ENCODE measurements at places on chromosomes 16 and 17.

- no peak for DNase-seq
Observed at GRCh38 chr16:1845985-1846384, 19.0 kb downstream of the FAHD1 start.

DNA sequence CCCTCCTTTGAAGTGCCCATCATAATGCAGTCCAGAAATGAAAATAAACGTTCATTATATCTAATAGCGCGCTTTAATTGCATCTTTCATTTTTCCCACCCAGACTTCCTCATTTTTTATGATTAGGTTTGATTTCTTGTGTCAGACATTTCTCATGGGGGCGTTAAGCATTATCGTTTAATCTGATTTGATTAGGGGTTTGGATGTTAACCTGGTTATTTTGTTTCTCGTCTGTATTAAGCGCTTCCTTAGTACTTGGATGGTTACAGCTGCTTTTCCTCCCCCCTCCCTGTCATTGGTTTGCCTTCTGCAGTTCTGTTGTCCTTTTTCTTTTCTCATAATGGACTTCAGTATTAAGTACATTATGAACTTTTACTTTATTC is 540 bp downstream of the MFSD11 start:
- DNase-seq, result no peak

DNA sequence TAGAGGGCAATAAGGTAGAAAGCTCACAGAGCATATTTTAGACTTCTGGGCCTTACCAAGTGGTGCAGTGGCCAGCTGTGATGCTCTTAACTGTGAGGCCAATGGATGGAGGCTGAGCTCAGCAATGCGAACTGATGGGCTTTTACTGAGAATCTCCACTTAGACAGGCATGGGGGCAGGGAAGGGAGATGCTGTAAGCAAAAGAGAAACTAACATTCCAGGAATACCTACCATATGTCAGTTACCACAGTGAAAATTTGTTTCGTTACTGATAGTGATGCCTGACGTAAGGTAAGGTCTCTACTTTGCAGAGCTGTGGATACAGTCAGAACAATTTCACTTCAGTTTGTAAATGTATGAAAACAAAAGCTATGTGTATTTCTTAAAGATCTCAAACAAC is 250.6 kb upstream of the ZFHX3 start:
- no peak for DNase-seq

GRCh38 chr17:65346166-65346565 is 209.0 kb downstream of the RGS9 start:
- DNase-seq, result no peak

DNA sequence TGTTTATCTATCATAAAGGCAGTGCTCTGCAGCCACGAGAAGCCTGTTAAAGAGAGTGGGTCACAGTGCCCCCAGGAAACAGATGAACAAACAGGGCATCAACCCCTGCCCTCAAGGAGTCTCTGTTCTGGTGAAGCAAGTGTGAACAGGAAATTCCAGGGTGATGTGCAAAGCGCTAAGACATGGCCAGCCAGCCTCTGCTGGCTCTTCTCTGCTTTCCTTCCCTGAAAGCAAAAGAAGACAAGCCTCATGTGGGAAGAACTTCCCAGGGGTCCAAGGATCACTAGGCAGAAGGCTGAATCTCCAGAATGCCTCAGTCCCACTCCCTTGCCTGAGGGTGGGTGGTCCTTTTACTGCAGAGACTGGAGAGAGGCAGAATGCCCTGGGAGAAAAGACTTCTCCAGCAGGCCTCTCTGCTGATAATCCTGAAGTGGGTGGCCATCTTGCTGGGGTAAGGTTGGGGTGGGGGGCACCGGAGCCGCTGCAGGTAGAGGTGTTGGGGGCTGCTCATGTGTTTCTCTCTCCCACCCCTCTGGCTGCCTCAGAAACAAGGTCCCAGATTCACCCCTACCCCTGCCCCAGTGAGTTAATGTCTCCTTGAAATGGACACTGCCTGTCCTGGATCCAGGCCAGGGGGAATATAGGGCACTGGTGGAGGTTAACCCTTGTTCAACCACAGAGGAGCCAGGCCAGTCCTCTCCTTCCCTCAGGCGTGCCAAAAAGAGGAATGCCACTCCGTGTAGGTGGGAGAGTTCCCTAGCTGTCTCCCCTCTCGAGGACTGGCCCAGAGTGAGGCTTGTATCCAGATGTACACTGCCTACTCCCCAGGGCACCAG is 2.4 kb downstream of the ANKRD13B start:
- DNase-seq, result no peak

DNA sequence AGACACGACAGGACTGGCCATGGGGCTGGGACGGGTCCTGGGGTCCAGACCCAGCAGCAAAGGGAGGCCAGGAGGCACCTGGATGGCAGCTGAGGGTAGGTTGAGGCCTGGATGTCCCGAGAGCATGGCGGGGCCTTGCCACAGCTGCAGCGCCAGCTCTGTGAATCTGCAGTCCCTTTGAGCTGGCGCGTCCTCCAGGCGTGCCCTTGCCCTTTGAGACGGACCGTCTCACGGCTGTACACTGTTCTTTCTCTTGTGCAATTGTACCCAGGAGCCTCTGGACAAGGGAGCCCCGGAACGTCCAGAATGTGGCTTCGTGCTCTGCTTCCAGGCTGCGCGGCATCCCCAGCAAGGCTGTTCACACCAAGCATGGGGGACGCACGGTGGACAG is 69.5 kb upstream of the CIBAR2 start:
- DNase-seq, result no peak

- peak; percentile 88 for DNase-seq
Observed at GRCh38 chr17:81923302-81924260, 4.0 kb downstream of the MAFG start.

DNA sequence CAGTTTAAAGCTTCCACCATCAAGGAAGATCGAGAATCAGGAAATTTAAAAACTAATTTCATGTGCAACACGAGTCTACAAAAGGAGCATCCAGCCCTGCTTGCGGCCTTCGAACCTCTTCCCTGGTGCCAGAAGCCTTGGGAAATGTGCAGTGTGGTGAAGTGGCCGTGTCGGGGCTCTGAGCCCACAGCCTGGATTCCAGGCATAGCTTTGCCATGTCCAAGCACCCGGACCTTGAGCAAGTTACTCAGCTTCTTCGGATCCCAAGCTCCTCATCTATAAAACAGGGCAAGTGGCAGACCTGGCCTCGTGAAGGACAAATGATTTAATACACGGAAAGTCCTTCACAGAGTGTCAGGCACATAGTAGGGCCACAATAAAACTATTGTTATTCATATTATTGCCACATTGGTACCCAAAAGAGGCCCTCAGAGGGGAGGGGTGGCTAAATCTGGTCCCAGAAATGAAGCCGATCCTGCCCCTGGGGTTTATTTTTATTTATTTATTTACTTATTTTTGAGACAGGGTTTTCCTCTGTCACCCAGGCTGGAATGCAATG is 34.8 kb downstream of the COTL1 start:
- no peak for DNase-seq

GRCh38 chr17:75428543-75429469 is 23.3 kb upstream of the GRB2 start:
- no peak for DNase-seq

DNA sequence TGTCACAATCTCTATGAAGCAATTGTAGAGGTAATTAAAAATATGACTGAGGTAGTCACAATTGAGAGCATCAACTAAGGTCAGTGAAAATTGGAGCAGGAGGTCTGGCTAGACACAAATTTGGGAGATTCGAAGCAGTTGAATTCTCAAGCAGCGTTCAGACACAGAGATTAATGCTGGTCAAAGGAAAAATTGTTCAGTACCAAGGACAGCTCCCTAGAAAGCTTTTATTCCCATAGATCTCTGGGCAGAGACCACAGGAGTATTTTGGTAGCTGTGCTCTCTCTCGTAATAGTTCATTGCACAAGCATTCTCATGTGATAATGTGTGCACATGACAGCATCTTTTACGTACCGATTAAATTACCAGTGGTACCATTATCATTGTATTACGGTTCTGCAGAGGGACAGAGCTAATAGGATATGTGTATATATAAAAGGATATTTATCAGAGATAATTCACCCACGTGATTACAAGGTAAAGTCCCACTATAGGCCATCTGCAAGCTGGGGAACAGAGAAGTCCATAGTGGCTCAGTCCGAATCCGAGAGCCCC is 387.5 kb upstream of the HSBP1 start:
- DNase-seq, result no peak

DNA sequence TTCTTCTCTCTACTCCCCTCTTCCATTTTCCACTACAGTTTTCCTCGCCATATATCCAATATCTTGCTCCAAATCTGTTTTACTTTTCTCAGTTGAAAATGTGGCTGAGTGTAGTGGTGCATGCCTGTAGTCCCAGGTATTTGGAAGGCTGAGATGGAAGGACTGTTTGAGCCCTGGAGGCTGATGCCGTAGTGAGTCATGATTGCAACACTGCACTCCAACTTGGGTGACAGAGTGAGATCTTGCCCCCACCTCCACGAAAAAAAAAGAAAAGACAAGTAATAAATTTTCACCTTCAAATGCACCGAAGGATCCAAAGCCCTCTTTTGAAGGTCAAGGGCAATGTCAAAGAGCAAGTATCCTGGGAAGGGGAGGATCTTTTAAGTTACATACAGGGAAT is 592.3 kb downstream of the TMEM114 start:
- DNase-seq, result no peak

DNA sequence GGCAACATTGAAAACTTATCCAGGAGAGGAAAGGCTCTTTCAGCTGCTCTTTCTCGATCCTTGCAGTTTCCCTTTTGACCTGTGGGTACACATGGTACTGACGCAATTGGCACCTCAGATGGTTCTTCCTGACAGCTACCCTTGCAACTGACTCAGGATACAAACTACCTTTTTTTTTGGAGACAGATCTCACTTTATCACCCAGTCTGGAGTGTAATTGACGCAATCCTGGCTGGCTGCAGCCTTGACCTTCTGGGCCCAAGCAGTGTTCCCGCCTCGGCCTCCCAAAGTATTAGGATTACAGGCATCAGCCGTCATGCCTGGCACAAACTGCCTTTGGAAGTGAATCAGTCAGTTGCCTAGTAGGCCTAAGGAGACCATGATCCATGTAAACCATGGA is 607.2 kb downstream of the WWOX start:
- DNase-seq, result no peak

DNA sequence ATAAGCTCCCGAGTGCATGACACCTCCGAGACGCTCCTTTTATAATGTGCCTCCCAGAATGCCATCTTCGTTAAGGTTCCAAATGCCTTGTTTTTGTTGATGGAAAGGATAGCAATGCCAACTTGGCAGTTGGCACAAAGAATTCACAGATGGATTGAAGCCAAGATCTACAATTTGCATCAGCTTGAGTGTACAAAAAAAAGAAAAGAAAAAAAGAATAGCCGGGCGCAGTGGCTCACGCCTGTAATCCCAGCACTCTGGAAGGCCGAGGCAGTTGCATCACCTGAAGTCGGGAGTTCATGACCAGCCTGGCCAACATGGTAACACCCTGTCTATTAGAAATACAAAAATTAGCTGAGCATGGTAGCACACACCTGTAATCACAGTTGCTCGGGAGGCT is 7.6 kb downstream of the TBC1D16 start:
- no peak for DNase-seq

GRCh38 chr17:78108726-78109488 is 19.6 kb downstream of the TMC6 start:
- DNase-seq, result no peak

DNA sequence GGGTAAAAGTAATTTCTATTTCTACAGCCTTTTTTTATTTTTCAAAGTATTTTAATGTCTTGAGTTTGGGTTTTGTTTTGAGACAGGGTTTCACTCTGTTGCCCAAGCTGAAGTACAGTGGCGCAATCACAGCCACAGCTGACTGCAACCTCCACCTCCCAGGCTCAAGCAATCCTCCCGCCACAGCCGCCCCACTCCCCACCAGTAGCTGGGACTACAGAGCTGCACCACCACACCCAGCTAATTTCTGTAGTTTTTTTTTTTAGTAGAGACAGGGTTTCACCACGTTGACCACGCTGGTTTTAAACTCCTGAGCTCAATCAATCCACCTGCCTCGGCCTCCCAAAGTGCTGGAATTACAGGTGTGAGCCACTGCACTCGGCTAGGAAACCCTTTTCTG is 44.0 kb downstream of the TUBD1 start:
- peak; percentile 93 for DNase-seq

- no peak for DNase-seq
Observed at GRCh38 chr17:66547151-66547865, 244.9 kb downstream of the PRKCA start.
